ENCODE measurements at places on chromosomes 5 and 9.

- DNase-seq, result no peak
Measured at GRCh38 chr5:179111267-179112207, 51.4 kb downstream of the ZNF354C start.

DNA sequence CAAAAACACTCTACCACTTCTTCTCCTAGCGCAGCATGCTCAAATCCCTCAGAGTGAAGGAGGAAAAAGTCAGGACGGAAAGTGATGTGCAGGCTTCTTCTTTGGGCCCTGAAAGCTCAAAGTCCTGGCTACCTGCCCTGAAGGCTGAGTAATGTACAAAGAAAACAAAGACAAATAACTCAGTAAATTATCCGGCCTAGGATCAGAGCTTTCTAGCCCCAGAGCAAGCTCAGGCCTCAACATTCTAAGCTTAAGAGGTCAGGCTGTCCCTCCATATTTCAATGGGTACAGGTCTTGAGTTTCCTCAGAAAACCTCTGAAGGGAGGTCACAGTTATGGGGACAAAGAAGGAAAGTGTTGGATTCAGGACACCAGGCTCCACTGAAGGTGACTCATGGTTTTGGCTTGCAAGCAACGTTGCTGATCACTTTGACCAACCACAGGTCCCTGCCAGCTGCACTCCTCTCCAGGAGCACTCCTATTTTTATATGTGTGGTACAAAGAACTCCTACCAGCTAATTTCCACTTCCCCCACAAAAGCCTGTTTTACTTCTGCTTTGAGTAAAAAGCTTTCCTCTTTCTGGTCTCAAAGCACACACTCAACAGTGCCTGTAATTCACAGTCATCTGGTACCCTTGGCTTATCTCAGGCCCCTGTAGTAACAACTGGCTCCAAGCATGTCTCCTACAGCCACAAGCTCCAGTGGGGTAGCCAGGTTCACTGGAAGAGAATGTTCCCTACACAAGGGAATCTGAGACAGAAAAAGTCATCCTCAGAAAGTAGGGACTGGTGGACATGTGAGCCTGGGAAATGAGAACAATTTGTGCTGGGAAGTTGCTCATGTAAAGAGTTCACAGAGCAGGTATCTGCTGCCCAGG is 115.7 kb downstream of the UGCG start:
- no peak for DNase-seq

GRCh38 chr9:69001921-69002320 is 12.0 kb downstream of the PRKACG start:
- no peak for DNase-seq

- no peak for DNase-seq
Measured at GRCh38 chr5:111478266-111478665, 34.1 kb downstream of the STARD4 start.

GRCh38 chr9:105447386-105447813 is 434 bp upstream of the FSD1L start:
- DNase-seq, result no peak

- DNase-seq, result no peak
Measured at GRCh38 chr5:17415321-17415758, 82.7 kb upstream of the TAF11L2 start.

GRCh38 chr5:120306303-120306702 is 157.8 kb upstream of the PRR16 start:
- no peak for DNase-seq

- DNase-seq, result no peak
Measured at GRCh38 chr9:27632254-27632653, 59.0 kb upstream of the C9orf72 start.

- no peak for DNase-seq
Measured at GRCh38 chr9:22022396-22022795, 13.3 kb upstream of the CDKN2B start.

GRCh38 chr5:102863764-102864560 is 108.9 kb downstream of the PAM start:
- no peak for DNase-seq

- DNase-seq, result no peak
Measured at GRCh38 chr5:154296525-154297159, 106.1 kb downstream of the GALNT10 start.

DNA sequence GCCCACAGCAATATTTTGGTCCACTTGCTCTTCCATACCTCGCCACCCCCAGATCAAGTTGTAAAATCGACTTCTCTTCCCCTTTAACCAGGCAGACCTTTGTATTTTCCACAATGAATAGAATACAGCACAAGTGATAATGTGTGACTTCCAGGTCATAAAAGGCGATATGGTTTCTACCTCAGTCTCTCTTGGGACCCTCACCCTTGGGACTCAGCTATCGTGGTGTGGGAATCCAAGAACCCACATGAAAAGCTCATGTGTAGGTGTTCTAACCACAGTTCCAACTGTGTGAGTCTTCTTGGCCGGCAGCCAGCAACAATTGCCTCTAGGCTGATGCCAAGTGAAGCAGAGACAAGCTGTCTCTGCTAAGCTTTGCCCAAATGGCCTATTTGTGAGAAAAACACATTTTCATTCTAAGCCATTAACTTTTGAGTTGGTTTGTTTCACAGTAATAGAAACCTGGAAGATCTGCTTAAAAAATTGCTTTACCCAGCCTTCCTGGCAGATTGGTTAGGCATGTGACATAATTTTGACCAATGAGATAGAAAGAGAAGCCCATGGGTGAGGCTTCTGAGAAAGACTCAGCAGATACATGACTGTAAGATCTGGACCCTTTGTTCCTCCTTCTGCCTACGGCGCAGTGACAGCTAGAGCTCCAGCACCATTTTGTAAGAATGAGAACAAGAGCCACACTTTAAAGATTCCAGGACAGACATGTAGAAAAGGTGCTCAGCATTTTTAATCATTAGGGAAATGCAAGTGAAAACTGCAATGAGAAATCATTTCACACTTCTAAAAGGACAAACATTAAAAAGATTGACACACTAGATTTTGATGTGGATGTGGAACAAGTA is 18.3 kb upstream of the MLLT3 start:
- peak; percentile 41 for DNase-seq

GRCh38 chr5:96142184-96142781 is 180.6 kb upstream of the ELL2 start:
- DNase-seq, result no peak

DNA sequence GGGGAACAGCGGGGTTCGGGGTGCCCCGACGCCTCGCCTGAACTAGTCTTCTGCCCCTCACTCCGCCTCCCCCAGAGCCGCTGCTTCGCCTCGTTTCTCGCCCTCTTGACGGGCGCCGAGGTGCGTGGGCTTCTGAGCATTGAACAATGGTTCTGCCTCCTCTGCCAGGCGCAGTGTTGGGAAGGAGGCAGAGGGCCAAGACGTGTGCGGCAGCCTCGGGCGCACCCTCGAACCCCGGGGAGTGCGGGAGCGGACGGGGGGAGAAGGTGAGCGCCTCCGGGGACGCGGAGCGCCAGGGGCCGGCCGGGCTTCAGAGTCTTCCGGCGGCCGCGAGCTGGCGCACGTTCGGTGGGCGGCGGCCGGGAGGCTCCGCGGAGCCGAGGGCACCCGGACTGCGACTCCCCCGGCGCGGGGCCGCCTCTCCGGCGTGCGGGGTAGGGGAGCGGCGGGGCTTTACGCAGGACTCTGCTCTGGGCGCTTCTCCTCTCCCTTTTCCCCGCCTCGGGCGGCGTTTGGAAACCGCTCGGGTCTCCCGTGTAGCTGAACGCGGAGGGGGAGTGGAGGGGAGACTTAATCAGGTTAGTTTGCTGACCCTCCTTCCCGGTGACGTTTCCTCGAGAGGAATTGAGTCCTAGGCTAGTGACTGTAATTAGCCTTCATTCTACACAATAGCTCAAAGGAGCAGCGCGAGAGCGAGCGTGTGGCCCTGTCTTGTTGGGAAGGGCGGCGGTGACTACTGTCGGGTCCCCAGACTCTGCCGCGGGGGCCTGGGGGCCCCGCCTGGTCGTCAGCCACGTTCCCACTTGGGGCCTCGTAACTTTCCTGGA is 1.1 kb downstream of the VLDLR start:
- DNase-seq, result no peak

GRCh38 chr5:179553875-179554274 is 3.5 kb downstream of the RUFY1 start:
- DNase-seq, result no peak

DNA sequence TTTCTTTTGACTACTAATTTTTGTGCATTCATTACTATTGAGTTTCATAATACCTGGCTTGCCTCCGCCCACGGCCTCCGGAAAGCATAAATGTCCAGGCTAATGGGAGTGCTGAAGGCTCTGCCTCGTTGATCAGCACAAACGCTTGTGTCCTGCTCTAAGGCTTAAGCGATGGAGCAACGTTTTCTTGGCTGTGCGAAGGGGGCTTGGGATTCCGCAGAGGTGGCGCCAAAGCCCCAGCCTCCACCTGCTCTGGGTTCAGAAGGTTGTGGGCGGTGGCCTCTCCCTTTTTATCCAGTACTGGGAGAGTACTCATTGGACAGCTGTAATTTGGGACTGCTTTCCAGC is 19.7 kb downstream of the ANXA2R start:
- DNase-seq, result peak; percentile 20

DNA sequence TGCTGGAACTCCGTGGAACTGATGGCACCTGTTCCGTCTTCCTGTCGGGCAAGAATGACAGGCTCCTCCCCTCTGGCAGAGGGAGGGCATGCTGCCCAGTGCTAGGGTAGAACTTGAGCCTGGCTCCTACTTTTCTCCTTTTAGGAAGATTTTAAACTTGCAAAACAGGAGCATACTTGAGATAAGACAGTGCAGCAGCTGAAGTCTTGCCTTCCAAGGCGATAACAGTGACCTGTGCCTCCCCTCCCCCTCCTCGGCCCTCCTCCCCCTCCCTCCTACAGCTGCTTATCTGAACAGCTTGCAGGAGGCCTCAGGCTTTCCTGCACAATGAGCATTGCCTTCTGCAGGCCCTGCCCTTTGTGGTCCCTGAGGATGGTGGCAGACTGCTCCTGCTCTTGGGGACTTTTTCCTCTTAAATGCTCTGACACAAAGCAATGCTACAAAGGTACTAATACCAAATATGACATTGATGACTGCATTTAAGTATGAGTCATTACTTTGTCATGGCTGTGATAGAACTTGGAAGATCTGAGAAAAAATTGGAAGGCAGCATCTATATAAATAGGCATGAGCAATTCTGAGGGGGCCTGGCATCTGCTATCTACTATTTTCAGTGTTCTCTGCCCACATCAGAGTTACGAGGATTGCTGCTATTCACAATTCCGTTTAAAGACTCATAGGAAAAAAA is 2.0 kb downstream of the GADD45G start:
- no peak for DNase-seq

DNA sequence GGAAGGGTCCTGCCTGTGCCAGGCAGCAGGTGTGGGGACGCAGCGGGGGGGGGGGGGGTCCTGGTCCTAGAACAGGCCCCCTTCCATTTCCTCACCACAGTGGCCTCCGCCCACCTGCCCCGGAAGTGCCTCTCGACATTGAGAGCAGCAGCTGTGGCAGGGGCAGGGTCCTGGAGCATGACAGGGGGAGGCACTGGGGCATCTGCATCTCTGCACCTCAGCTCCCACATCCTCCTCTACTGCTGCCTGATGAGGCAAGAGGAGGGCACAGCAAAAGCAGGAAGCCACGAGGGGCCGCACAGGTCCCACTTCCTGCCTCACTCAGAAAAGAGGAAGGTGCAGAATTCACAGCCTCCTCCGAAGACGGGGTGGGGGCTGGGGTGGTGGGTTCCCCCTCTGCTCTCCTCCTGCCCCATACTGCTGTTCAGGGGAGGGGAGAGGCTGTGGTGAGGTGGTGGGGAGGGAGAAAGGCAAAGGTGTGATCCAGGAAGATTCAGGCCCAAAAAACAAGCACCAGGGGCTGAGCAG is 14.8 kb downstream of the AKNA start:
- DNase-seq, result peak; percentile 87

DNA sequence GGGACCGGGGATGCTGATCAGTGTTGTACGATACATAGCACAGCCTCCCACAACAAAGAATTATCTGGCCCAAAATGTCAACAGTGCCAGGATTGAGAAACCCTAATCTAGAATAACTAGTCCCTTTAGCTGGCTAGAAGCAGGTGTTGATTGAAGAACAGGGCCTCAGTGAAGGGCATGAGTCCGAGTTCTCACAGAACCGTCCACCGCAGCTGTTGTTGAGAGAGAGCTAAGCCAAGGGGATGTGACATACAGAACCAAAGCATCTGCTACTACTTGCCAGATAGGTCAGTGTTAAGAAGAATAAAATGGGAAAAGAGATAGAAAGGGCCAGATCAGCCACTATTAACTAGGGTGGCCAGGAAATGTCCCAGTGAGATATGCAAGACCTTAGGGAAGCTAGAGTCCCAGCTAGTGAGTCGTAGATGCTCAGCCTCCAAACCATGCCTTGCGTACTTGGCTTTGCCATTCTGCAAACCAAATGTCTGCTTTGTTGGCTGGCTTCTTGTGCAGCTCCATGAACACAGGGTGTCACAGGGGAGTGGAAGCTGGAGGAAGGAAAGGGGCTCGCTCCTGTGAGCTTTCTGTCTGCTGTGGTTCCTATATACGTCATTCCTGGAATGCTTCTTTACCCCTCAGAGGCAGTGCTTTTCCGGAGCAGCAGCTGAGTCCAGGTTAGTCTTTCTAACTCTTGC is 68.9 kb downstream of the FBXO38 start:
- DNase-seq, result no peak

DNA sequence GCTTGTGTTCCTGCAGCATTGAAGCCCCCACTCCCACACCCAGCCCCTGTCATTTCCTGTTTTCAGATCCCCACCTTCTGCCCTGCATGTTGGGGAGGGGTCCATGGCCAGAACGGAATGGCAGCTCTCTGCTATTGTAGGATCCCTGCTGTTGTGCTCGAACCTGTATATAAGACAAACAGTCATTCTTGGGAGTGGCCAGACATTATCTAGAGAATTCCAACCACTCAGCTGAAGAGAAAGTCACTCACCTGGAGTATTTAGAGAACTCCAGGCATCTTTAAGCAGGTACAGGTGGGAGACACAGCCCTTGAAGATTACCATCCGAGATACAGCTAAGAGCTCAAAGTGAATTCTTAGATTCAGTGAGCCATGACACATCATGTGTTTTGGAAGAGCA is 96.1 kb downstream of the C9orf152 start:
- no peak for DNase-seq

DNA sequence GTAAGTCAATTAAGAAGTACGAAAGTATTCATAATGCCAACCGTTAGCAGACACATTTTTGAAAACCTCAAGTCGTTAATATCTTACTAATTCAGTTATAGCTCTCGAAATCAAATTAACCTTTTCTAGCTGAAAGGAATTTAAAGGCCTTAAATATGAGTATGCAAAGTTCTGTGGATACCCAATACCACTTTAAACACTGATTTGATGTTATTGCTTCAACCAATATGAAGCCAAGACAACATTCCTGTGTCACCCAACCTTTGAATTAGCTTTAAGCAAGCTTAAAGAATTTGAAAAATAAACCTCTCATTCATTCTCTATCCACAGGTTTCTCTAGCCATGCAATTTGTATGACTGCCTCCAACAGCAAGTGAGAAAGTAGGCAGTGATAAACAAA is 204.5 kb downstream of the MCTP1 start:
- no peak for DNase-seq

- no peak for DNase-seq
Measured at GRCh38 chr5:82396871-82397514, 118.8 kb upstream of the RPS23 start.

Data from memory B cell (primary cell).